Fibroblast of pulmonary artery (primary cell): ENCODE measurements at places on chromosomes 13 and 19.

DNA sequence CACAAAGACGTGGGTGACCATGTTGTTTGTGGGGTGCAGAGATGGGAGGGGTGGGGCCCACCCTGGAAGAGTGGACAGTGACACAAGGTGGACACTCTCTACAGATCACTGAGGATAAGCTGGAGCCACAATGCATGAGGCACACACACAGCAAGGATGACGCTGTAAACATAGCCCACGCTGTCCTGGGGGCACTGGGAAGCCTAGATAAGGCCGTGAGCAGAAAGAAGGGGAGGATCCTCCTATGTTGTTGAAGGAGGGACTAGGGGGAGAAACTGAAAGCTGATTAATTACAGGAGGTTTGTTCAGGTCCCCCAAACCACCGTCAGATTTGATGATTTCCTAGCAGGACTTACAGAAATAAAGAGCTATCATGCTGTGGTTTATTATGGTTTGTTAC lies 5.6 kb downstream of the KLK2 start:
- no peak for DNase-seq

DNA sequence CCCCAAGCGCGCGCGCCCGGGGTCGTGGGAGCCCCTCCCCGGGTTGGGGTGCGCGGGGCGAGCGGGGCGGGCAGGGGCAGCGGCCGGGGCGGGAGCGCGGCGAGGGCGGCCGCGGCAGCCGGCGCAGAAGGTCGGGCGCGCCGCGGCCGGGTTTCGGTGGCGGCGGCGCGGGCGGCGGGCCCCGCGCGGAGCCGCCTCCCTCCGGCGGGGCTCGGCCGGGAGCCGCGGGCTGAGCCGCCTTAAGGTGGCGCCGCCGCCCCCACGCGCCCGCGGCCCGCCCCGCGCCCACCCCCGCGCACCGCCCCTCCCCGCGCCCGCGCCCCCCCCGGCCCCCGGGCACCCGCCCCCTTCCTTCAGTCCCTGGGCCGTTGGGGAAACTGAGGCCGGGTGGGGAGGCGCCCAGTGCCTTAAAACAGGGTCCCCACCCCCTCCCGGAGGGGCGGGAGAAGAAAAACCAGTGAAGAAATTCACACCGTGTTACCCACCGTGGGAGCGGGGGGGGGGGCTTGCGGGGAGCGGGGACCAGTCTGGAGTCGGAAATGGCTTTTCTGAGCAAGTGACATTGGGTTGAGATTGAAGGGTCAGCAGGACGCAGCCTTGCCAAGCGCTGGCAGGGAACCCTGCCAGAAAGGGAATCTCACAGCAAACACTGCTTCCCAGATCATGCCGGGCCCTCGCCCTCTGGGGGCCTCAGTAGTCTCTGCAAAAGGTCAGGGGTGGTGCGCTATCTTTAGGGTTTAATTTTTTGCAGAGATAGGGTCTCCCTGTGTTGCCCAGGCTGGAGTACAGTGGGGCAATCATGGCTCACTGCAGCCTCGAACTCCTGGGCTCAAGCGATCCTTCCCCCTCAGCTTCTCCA lies at the start of gene TLE2:
TLE2 (minus strand) TSS at position 216 of the 859 bp plus-strand sequence. CDS start 376 bp downstream, outside the sequence.
- DNase-seq, result no peak

- no peak for DNase-seq
Observed at GRCh38 chr19:40811478-40812341, 12.7 kb downstream of the EGLN2 start.

- no peak for DNase-seq
Observed at GRCh38 chr19:33674626-33675367, 53.0 kb downstream of the CHST8 start.

DNA sequence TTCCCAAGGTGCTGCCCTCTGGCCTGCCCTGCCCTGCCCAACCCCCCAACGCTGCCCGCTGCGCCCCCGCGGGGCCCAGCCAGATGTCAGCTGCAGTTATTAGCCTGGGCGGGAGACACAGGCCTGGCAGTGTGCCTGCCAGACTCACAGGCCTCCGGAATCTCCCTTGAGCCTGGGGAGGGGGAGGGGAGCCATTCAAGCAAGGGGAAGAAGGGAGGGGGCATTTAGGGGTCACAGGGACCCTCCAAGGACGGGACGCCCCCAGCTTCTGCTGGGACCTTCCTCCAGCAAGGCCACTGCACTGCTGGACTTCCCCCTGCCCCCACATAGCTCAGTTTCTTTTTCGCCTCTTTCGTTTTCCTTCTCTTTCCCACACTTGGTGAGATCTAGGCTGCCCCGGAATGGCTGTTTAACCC lies 2.6 kb upstream of the JUNB start:
- peak; percentile 77 for DNase-seq

GRCh38 chr19:41787055-41787454 lies 9.3 kb upstream of the CEACAM3 start:
- no peak for DNase-seq

DNA sequence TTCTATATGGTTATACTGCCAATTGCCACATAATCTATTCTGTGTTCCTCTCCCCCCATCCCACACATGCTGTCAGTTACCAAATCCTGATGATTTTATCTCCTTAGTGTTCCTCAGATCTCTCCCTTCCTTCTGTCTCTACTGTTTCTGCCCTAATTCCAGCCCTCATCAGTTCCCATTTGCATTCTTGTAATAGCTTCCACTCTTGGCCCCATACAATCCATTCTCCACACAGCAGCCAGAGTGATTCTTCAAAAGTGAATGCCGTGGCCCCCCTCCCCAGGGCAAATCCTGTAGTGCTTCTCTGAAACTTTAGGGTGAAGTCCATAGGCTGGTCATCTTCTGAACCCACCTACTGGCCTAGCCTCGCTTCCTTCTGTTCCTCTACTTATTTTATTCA lies 114.4 kb downstream of the ZAR1L start:
- peak; percentile 10 for DNase-seq

- DNase-seq, result no peak
Observed at GRCh38 chr19:10566408-10566657, 523 bp upstream of the KRI1 start.

GRCh38 chr19:58097781-58098681 lies at the start of gene ZSCAN18:
Gene ZSCAN18, minus strand, starts transcription at chr19:58098231. Its CDS starts 7,964 bp downstream, at chr19:58090267.
- peak; percentile 98 for DNase-seq

DNA sequence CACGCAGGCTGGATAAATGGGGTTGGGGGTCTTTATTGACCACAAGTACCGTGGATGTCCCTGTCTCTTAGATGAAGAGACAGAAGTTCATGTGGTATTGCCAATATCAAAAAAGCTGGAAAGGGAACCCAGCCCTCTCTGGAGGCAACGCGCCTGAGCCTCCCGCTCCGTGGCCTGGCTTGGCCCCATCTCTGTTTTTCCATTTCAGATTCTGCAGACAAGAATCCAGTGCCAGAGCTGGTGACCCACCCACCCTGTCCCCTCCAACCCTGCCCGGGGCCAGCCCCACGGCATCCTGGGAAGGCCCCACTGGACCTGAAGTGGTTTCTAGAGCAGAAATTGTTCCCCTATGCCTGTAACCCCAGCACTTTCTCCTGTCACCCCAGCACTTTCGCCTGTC lies 57.7 kb downstream of the PTPRS start:
- DNase-seq, result no peak

DNA sequence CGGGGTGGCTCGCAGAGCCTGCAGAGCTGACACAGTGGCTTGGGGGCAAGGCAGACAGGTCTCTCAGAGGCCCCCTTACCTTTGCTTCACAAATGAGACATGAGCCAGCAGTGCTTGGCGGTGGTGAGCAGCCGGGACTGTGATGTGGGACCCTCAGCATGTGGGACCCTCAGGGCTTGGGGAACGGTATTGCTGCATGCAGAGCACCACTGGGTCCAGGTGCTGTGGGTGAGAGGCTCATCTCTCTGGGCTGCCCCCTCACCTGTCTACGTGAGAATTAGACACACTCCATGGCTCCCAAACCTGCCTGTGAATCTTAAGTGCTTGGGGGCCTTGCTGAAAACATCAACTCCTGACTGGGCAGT lies 106.6 kb downstream of the COL4A2 start:
- DNase-seq, result no peak

DNA sequence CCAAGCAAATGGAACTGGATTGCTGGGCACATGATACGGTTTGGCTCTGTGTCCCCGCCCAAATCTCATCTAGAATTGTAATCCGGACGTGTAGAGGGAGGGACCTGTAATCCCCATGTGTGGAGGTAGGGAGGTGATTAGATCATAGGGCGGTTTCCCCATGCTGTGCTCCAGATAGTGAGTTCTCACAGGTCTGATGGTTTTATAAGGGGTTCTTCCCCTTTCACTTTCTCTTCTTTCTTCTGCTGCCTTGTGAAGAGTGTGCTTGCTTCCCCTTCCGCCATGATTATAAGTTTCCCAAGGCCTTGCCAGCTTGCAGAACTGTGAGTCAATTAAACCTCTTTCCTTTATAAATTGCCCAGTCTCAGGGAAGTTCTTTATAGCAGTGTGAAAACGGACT lies 32.6 kb upstream of the MTIF3 start:
- no peak for DNase-seq

- no peak for DNase-seq
Observed at GRCh38 chr19:1255186-1256161, 7.1 kb downstream of the MIDN start.

DNA sequence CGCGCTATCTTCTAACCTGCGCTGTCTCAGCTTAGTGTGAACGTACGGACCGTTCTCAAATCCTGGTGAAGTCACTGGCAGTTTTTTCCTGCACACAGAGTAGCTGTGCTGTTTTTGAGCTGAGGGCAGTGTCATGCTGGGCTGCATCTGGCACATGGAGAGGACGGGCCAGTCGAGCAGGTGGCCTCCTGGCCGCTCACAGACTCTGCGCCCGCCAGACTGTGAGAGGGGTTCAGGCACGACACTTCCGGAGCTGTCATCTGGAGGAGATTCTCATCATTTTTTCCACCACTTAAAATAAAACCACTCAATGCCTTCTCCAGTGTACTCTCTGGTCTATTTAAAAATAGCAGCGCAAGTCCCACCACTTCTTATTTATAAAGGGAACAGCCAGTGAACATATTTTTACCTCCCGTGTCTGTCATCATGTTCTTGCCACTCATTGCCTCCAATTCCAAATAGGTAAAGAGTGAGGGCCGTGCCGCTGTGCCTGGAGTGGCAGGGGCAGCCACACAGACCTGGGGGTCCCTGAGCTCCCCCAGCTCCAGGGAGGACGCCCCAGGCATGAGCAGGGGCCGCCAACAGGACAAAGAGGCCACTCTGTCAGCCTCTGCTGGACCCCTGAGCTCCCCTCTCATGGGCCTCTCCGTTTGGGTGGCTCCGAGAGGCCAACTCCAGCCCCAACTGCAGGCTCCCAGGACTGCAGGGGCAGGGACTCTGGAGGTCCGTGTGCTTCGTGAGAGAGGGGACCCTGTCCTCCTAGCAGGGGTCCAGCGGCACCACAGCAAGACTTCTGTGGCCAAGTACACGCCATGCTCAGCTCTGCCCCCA lies 36.9 kb upstream of the GRTP1 start:
- DNase-seq, result no peak

- no peak for DNase-seq
Observed at GRCh38 chr13:24110011-24110410, 50.5 kb upstream of the SPATA13 start.

DNA sequence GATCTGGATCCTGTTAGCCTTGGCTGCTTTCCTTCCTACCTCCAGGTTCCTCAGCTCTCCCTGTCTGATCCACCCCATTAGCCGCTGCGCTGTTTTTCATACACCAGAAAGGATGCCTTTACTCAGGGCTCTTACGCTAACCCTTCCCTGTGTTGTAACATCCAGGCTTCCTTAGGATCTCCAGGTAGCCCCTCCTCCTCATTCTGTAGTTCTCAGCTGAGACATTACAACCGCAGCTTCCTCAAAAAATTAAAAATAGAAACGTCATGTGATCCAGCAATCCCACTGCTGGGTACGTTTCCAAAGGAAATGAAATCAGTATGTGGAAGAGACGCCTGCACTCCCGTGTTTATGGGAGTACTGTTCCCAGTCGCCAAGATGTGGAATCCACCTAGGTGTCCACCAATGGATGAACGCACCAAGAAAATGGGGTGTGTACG lies 18.4 kb upstream of the MYADM start:
- peak; percentile 94 for DNase-seq

DNA sequence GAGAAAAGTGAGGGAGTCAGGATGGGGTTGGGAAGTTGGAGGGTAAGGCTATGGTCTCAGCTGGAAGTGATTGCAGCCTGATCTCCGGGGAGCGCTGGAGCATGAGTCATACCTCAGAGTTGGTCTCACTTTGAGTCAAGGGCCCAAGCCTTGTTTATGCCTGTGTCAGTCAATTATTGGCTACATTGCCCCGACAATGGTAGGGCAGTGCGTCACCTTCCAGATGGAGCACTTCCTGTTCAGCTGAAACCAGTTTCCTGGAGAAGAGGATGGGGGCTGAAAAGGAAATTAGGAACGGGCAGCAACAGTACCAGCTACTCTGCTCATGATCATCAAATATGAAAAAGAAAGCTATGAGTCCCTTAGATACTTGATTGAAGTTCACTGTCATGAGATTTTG lies 60.4 kb downstream of the ADGRE1 start:
- DNase-seq, result peak; percentile 22

DNA sequence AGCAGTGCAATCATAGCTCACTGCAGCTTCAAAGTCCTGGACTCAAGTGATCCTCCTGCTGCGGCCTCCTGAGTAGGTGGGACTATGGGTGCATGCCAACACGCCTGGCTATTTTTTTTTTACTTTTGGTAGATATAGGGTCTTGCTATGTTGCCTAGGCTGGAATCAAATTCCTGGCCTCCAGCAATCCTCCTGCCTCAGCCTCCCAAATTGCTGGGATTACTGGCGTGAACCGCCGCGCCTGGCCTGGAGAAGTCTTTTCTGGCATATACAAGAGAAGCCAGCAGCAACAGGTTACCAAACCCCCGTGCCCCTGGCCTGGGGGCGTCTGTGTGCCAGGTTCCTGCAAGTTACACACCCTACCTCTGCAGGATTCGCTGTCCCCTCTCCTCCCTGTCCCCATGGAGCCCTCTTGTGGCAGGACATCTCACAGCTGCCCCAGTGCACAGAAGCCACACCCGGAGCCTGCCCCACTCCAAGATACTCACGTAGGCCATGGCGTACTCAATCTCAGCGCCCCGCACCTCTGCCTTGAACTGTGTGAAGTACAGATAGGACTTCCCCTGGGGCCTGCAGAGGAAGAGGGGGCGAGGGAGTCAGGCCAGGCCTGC lies 9.9 kb downstream of the MYDGF start:
- no peak for DNase-seq

- no peak for DNase-seq
Observed at GRCh38 chr13:30021611-30022010, 171.2 kb upstream of the UBL3 start.
